ENCODE measurements at places on chromosomes 13 and 19. TPM values are rescaled to one million over a fixed set of nuclear protein-coding genes. Genes with fewer than 3 reads are reported as not detected.

ZNF221 gene
- polyA plus RNA-seq, result 6.8 TPM

S1PR5 gene
- polyA plus RNA-seq, result 1.6 TPM

CEACAM8 gene
- polyA plus RNA-seq, result not detected

CRX gene
- not detected for polyA plus RNA-seq

LENG1 gene
- 7.9 TPM for polyA plus RNA-seq

SPATA13 gene
- polyA plus RNA-seq, result 56.7 TPM

TIMM29 gene
- polyA plus RNA-seq, result 23.3 TPM

CGB5 gene
- not detected for polyA plus RNA-seq

PPP1R13L gene
- 12.0 TPM for polyA plus RNA-seq

CAPN12 gene
- 3.3 TPM for polyA plus RNA-seq

LRRC4B gene
- polyA plus RNA-seq, result 18.1 TPM

FOXA3 gene
- polyA plus RNA-seq, result 0.43 TPM

CGB8 gene
- polyA plus RNA-seq, result not detected

KLK6 gene
- polyA plus RNA-seq, result 44.4 TPM

ALOX5AP gene
- polyA plus RNA-seq, result 5.0 TPM

IL17D gene
- 10.1 TPM for polyA plus RNA-seq

TSSK6 gene
- polyA plus RNA-seq, result 0.89 TPM

MISP3 gene
- 6.7 TPM for polyA plus RNA-seq

KLF1 gene
- 0.43 TPM for polyA plus RNA-seq

FFAR1 gene
- 0.31 TPM for polyA plus RNA-seq

NEK5 gene
- 3.4 TPM for polyA plus RNA-seq

NLRP5 gene
- polyA plus RNA-seq, result not detected

LIN37 gene
- 8.3 TPM for polyA plus RNA-seq

CHAF1A gene
- polyA plus RNA-seq, result 27.0 TPM

ZNF146 gene
- polyA plus RNA-seq, result 156 TPM

ZNF526 gene
- 8.0 TPM for polyA plus RNA-seq

ATP8A2 gene
- polyA plus RNA-seq, result 5.5 TPM

FOSB gene
- 2.6 TPM for polyA plus RNA-seq

PVR gene
- 32.1 TPM for polyA plus RNA-seq

NOTCH3 gene
- polyA plus RNA-seq, result 92.8 TPM

ZNF835 gene
- 3.7 TPM for polyA plus RNA-seq

TUBA3C gene
- polyA plus RNA-seq, result not detected

CLC gene
- 1.2 TPM for polyA plus RNA-seq

ELSPBP1 gene
- not detected for polyA plus RNA-seq

VSIG10L gene
- polyA plus RNA-seq, result 5.0 TPM

YJEFN3 gene
- 5.4 TPM for polyA plus RNA-seq

ZNF429 gene
- polyA plus RNA-seq, result 24.7 TPM

CEACAM21 gene
- 0.89 TPM for polyA plus RNA-seq

DENND1C gene
- 39.2 TPM for polyA plus RNA-seq

ZNF99 gene
- 1.6 TPM for polyA plus RNA-seq

ZNF878 gene
- polyA plus RNA-seq, result 1.3 TPM

ACP7 gene
- 0.27 TPM for polyA plus RNA-seq

RASIP1 gene
- polyA plus RNA-seq, result 18.7 TPM

C13orf42 gene
- polyA plus RNA-seq, result 0.44 TPM

STOML3 gene
- polyA plus RNA-seq, result not detected

PGLYRP2 gene
- not detected for polyA plus RNA-seq

PDE4C gene
- 0.39 TPM for polyA plus RNA-seq

EPSTI1 gene
- polyA plus RNA-seq, result 14.8 TPM

PABPC3 gene
- polyA plus RNA-seq, result 0.90 TPM

FUT2 gene
- 1.8 TPM for polyA plus RNA-seq

All from right renal pelvis (tissue), 4 donors.